ENCODE measurements at places on chromosomes 7 and 10.

DNA sequence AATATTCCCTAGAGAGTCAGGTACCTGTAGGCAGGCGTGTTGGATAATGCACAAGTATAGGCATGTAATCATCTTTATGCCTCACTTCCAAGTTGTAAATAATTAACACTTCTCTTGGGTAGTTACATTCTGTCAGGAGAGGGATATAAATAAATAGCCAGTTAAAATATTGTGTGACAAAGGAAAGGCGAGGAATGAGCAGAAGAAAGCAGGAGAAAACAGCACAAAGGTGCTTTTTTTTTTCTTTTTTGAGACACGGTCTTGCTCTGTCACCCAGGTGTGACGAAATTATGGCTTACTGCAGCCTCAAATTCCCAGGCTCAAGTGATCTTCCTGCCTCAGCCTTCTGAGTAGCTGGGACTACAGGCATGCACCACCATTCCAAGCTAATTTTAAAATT, 99.2 kb upstream of the LYZL2 start:
- no peak for DNase-seq

GRCh38 chr10:61068471-61068870, 124.5 kb upstream of the RHOBTB1 start:
- DNase-seq, result no peak

DNA sequence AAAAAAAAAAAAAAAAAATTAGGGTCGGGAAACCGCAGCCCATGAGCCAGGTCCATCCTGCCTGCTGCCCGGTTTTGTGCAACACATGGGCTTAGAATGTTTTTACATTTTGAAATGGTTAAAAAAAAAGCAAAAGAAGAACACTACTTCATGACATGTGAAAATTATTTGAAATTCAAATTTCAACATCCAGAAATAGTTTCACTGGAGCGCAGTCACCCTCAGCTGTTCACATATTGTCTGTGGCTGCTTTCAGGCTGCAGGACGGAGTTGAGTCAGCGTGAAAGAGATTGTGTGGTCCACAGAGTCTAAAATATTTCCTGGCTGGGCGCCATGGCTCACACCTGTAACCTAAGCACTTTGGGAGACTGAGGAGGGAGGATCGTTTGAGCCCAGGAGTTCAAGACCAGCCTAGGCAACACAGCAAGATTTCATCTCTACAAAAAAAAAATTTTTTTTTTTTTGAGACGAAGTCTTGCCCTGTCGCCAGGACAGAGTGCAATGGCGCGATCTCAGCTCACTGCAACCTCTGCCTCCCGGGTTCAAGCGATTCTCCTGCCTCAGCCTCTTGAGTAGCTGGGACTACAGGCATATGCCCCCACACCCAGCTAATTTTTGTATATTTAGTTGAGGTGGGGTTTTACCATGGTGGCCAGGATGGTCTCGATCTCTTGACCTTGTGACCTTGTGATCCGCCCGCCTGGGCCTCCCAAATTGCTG, 63.9 kb upstream of the ECHDC3 start:
- DNase-seq, result no peak

DNA sequence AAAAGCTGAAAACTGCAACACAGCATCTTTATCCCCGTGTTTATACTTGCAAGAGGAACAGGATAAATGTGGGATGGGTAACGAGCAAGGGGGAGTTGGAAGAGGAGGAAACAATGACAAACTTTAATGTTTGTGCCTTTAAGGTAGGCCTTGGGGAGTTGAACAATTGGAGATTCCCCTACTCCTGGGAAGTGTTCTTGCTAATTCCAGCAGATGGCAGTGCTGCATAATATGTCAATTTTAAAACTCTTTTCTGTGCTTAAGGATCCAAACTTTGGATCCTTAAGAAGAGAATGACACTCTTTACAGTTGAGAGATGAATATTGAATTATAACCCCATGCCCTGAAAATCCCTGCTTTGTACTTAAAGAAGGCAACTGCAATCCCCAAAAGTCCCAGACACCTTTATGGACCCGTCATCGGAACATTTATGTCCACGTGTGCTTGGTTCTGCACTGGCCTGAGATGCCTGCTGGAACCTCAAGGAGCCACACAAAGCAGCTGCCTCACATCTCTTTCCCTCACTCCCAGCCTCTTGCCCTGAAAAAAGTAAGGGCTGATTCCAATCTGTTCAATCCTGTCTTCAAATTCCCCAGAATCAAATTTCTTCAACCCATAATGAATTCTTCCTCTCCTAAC, 12.0 kb downstream of the IFIT5 start:
- DNase-seq, result peak; percentile 23

DNA sequence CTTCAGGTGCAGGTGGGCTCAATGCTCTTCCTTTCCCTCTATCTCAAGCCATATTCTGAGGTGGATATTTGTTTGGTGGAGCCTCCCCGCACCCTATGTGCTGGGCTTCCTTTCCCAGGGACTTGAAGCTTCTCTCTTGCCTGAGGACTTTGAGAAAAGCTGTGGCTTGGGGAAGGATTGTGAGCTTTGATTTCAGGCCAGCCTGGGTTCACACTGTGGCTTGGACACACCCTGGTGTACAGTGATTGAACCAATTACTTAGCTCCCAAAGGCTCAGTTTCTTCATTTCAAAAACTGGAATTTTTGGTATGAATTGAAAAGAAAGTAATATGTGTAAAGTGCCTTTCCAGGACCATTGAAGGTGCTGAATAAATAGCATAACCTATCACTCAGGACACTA, 224.5 kb upstream of the GLI3 start:
- DNase-seq, result no peak

- DNase-seq, result no peak
These were observed 31.5 kb downstream of the KCNH2 start for GRCh38 chr7:150946421-150947240.

DNA sequence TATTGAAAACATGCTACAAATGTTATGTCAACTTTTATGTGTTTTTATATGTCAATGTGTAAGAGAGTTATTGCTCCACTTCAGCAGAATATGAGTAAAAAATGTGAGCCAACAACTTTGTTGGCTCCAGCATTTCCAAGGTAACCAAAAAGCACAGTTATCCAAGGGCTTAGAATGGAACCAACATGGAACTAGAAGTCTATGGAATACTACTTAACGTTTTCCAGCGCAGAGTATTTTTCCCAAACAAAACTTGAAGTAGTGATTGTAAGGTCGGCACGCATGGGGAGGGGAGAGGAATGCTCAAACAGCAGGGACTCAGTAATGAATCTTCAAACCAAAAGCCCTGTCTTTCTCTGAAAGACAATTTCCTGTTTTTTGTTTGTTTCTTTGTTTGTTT, 45.0 kb upstream of the TSPAN13 start:
- no peak for DNase-seq

GRCh38 chr10:90579602-90580242, 278.1 kb downstream of the HTR7 start:
- no peak for DNase-seq

GRCh38 chr7:37916017-37916672, 472 bp downstream of the SFRP4 start:
- no peak for DNase-seq

GRCh38 chr7:142718313-142718712, 31.0 kb upstream of the PRSS1 start:
- no peak for DNase-seq

Measured in NCI-H2227 treated with DMSO at 0.1 percent for 48 hours (cell line).